Stimulated activated naive CD8-positive, alpha-beta T cell treated with anti-CD3 and anti-CD28 coated beads, Interleukin-15, Interleukin-2, amounts not matched to agents 100 U/mL and 50 U/mL, for 24 hours (primary cell): ENCODE measurements at places on chromosomes 12 and 14.

GRCh38 chr12:116813271-116814041 lies 67.8 kb downstream of the HRK start:
- no peak for DNase-seq

- DNase-seq, result peak; percentile 31
Measured at GRCh38 chr14:99971941-99972747, 93.1 kb upstream of the EVL start.

DNA sequence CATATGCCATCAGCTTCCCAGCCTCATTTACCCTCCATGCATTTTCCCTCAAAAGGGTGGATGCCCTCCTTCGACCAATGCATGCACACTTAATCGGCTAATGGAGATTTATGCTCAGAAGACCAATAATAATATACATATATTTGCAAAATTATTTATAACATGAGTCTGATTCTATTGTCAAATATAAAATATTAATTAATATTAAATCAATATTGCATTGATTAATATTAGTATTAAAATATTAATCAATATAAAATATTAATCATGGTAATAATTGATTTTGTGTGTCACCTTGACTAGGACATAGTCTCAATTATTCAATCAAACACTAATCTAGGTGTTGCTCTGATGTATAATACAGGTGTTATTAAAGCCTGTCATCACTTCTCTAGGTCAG lies 1282.5 kb downstream of the TMEM121 start:
- DNase-seq, result no peak

- no peak for DNase-seq
Measured at GRCh38 chr14:50659327-50659974, 8.7 kb downstream of the SAV1 start.

- DNase-seq, result no peak
Measured at GRCh38 chr14:55581342-55581771, 1.4 kb downstream of the KTN1 start.

DNA sequence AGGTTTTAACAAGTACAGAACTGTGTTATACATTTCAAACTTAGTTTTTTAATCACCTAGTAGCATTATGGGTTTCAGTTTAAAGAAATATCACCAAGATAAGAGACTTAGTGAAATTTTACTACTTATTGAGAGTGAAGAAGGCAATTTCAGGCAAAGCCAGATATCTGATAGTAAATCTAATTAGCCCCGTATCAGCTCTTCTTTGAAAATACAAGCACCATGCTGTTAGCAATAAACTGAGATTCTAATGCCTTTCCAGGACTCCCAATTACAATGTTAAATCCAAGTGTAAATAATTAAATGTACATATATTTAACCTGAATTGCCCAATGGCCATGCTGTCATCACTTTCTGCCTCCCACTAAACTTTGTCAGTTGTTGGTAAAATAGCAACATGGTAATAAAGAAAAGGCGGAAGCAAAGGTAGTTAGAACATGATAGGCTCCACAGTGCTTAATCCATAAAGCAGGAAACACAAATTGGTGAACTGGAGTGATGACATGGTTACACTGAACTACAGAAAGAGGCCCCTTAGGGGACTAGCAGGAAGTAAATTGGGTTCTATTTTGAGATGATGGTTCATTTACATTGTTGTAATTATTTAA lies 646.1 kb downstream of the C12orf50 start:
- no peak for DNase-seq

GRCh38 chr12:59386236-59386635 lies 209.6 kb upstream of the SLC16A7 start:
- no peak for DNase-seq

DNA sequence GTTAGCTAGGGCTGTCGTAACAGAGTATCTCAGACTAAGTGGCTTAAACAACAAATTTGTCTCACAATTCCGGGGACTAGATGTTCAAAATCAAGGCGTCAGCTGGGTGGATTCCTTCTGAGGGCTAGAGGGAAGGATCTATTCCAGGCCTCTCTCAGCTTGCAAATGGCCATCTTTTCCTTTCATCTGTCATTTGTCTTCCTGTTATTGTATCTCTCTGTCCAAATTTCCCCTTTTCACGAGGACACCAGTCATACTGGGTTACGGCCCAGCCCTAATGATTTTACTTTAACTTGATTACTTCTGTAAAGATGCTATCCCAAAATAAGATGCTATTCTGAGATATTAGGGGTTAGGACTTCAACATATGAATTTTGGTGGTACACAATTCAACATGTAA lies 119.0 kb upstream of the CPSF6 start:
- DNase-seq, result no peak

DNA sequence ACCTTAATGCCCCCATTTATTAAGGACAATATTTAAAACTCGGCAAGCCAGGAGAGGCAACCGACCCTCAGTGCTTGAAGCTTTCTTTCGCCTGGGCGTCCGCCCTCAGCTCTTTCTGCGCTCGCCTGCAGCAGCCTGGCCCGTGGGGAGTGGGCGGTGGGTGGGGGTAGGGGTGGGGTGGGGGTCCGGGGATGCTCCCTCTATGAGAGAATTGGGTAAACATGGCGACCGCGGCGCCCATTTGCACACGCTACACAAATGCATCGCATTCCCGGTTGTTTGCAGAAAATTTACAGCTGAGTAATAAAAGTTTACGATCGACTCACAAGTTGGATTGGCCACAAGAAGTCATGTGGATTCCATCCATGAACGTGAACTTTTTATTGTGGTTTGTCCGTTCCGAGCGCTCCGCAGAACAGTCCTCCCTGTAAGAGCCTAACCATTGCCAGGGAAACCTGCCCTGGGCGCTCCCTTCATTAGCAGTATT lies 7.7 kb downstream of the HOXC8 start:
- no peak for DNase-seq

- no peak for DNase-seq
Measured at GRCh38 chr12:52988898-52989297, 17.4 kb upstream of the EIF4B start.

DNA sequence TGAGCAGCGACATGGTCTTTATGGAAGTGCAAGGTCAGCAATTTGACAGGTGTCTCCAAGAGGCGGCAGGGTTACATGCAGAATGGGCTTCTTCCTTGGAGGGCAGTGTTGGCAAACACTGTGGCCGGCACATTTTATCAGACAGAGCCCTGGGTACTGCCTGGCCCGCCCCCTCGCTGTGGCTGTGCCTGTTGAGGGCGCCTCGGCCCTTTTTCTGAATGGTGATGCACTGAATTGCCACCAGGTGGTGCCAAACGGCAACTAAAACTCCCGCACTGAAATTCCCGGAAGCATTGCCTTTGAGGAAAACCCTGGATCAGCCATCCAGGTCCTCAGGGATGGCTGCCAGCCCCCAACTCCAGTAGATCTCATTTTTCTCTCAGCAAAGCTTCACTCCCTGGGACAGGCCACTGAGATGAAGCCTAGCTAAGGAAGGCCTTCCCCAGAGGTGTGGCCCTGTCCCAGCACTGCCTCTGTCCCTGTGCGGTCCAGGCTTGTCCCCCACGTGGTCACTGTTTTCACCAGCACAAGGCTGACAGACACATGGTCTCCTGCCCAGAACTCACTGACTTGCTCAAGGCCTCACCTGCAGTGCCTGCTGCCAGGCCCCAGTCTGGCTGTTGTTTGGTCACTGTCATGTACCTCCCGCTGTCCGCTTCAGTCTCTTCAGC lies 73.6 kb downstream of the TESC start:
- peak; percentile 57 for DNase-seq

DNA sequence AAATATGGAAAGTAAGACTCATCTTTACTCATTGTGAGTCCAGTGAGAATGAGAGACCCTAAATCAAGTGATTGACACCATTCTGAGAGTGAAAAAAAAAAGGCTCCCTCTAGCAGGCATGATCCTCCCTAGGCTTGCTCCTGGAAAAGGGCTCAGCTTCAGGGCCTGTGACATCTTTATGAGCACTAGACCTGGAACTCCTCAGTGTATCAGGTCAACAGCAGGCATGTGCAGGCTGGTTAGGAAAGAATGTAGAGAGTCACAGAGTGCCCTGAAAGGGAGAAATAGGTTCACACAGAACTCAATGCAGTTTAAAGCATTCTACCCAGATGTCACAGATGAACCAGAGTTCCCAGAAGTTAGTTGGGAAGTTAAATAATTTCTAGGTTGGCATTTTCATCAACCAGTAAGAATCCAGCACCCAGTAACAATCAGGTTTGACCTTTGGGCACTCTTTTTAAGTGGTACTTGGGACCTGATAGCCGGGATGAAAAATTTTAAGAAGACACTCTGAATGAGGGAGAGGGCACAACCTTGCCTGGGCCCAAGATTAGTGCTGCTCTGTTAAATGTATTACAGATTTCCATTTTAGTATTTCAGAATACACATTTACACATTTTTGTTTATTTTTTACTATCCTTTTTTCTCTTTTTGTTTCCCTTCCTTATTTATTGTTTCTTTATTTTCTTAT lies 828.8 kb downstream of the C12orf50 start:
- no peak for DNase-seq

DNA sequence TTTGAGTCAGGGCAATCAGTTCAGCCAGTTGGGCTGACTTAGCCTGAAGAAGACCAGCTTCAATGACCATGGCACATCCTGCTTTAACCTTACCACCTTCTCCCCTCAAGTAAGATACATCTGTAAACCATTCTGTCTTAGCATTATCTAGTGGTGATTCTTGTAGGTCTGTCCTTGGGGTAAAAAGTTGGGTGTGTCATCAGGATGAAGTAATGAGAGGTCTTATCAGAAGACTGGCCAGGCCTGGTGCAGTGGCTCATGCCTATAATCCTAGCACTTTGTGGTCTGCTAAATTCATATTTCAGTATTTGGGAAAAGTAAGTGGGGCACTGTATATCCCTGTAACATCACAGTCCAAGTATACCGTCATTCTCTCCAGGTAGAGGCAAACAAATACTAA lies 19.1 kb downstream of the SINHCAF start:
- no peak for DNase-seq

GRCh38 chr14:87148655-87149054 lies 844.3 kb downstream of the GALC start:
- DNase-seq, result no peak

- peak; percentile 95 for DNase-seq
Measured at GRCh38 chr12:1795785-1796514, 24.4 kb upstream of the LRTM2 start.

DNA sequence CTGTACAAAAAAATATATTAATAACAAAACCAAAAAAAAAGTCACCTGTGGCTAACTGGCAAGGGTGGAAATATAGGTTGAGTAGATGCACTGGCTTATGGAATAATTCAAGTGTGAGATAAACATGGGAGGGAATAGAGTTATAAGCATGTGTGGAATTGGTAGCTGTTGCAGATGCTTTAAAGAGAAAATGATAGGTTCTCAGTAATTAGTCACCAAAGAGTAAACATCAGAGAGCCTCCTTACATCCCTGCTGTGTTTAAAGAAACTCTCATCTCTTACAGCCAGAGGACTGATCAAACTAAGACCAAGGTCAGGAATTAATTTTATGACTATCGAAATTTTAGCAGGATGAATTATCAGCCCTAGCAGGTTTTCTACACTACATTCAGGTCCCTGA lies 70.5 kb downstream of the EGLN3 start:
- no peak for DNase-seq
